ENCODE measurements at places on chromosomes 1 and 21. TPM values are rescaled to one million over a fixed set of nuclear protein-coding genes. Genes with fewer than 3 reads are reported as not detected.

TMOD4 gene
- total RNA-seq, result not detected

DNA sequence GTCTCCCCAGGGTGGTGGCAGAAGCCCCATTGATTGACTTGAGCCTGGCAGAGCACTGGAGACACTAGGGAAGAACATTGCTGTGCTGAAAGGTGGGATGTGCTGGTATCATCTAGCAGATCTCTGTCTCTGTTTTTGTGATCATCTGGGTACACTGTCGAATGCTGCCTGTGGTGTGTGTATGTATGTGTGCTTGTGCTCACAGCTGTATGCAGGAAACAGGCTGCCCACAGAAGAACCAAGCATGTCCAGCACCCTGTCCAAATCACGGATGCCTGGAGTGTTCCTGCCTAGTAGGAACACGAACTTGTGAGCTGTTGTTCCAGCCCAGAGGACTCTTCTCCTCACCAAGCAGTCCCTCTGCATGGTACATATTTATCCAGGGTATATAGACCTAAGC lies 1.5 kb downstream of the BRINP2 start:
- DNase-seq, result no peak

DNA sequence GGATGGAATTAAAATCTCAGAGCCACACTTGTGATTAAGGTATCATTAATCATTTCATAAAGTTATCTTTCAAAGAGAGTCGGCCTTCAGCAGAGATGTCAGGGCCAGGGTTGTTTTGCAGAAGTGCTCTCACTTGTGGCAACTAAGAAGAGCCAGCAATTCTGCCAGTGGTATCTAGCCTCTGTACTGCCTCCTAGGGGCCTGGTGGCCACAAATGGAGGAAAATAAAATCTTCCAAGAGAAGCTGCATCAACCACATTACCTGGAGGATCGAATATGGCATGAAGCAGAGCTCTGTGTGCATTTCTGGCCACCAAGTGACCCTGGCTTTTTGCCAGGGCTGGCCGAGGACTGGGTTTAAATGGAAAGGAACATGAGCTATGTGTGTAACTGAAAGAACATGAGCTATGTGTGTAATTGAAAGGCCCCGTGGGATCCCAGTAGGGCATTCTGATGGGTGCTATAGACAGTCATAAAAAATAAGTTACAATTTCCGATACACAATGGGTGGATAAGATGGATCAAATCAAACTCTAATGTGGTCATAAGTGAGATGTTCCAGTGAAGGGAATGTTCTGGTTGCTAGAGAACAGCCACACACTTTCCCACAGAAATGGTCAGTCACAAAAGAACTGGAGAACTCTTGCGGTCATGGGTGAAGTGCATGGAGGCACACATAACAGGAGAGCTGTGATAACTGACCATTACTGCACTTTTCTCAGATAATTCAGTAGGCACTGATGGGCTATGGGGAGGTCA lies 335.8 kb downstream of the CAMTA1 start:
- peak; percentile 58 for DNase-seq

C1orf94 gene
- not detected for total RNA-seq

LRRIQ3 gene
- not detected for total RNA-seq

DNA sequence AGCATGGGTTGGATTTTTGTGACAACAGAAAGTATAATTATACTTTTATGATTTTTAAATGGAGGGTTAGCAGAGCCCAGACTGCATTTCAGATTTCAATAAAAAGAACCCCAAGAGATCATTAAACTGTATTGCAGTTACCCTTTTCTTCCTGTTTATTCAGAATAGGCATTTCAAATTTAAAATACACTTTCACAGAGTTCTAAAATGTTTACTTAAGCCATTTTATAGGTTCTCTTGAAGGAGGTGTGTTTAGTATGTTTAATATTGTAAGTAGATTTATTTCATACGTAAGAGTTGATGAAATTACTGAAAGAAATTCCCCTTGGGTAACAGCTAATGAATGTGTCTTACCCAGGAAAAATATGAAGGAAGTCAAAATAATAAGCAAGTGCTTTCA lies 17.4 kb downstream of the UAP1 start:
- DNase-seq, result no peak

Data from stomach (tissue), 19 donors.